Naive thymus-derived CD8-positive, alpha-beta T cell (primary cell): ENCODE measurements at places on chromosomes 1 and 21.

DNA sequence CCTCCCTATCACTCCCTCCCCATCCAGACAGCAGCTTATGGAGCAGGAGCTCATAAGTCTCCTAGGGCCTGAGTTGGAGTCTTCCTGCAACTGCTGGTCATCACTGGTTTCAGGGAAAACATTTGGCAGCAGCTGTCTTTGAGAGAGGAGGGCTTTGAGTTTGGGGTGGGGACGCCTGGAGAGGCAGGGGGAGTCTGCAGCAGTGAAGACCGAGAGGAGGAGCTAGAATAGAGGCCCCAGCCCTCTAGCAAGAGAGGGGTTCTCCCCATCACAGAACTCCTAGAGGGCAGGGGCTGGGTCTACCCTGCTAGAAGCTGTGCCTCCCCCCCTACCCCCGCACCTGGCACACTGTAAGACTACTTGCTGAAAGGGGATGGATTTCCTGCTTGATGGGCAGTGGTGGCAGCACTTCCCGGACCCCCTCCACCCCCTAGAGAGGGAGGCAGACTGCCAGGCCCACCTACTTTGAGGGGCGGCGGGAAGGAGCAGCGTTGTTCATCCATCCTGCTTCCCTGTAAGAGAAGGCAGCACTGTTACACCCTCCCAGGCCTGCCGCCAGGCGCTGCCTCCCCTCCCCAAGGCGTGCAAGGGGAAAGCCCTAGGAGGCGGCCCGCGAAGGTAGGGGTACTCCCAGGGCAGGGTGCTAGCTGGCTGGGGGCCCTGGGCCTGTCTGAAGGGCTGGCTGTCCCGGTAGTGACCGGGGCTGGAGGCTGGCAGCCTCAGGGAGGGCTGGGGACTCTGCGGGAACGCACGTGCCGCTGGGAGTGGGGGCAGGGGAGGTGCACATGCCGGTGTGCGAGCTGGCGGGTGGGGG, 50.4 kb downstream of the RAP1GAP start:
- no peak for DNase-seq

GRCh38 chr1:66809736-66810326, 8.8 kb upstream of the INSL5 start:
- DNase-seq, result no peak

- DNase-seq, result no peak
Measured at GRCh38 chr1:119933397-119933796, 37.1 kb upstream of the ADAM30 start.

GRCh38 chr1:182765391-182765790, 24.2 kb upstream of the NPL start:
- no peak for DNase-seq

GRCh38 chr1:56522680-56523079, 56.7 kb downstream of the PLPP3 start:
- no peak for DNase-seq
